ENCODE measurements at places on chromosomes 6 and 20.

DNA sequence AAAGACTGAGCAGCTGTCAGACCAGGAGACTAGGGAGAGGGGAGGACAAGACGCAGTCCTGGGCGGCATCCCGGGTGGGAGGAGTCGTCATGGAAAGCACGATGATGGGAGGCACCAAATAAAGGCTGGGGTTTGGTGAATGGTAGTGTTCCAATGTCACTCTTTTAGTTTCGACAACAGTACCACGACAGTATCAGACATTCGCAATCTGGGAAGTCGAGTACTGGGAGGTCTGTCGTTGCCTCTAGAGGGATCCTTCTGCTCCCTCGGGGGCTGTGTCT, 32.1 kb downstream of the PSMG4 start:
- no peak for DNase-seq

- no peak for DNase-seq
These were observed 11.5 kb upstream of the DACT2 start for GRCh38 chr6:168331058-168331457.

- DNase-seq, result no peak
These were observed 74.2 kb upstream of the VSTM2L start for GRCh38 chr20:37828684-37829083.

DNA sequence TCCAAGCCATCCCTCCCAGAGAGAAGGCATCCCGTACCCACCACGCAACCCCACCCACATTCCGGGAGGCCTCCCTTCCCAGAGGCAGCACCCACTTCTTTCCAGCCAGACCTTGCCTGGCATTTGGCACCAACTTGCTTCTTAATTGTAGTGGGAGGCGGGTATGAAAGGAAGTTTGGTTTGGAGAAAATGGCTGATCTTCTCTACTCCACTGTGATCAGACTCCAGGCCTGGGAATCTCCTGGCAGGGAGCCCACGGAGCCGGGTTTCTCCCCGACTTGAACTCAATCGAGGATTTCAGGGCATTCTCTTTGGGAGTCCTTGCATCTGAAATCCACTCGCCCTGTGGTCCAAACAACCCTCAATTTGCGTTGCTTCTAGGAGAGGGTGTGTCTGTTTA, 107.1 kb downstream of the ZDHHC14 start:
- no peak for DNase-seq

GRCh38 chr6:44569131-44569530, 181.6 kb downstream of the CDC5L start:
- DNase-seq, result no peak
